Astrocyte of the hippocampus (primary cell): ENCODE measurements at places on chromosomes 2 and 18.
A peak's percentile ranks its signal among the peaks of the same experiment; 100 is the strongest.

DNA sequence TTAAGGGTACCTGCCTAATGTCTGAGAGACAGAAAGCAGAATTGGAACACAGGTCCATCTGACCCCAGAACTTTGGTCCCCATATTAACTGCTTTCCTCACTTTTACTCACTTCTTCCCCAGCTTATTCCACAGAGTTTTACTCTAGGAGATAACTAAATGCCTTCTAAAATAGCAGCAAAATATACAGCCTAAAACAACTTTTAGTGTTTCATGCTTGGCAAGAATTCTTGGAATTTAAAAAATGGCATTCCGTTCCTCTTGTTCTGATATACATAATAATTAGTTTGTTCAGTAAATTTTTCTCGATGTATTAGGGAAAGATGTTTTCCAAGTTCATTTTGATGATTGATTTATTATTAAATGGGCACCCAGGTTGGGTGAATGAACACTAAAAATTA is 151.9 kb downstream of the FHOD3 start:
- DNase-seq, result peak; percentile 40

- DNase-seq, result no peak
Measured at GRCh38 chr2:159963700-159964099, 98.7 kb downstream of the PLA2R1 start.

DNA sequence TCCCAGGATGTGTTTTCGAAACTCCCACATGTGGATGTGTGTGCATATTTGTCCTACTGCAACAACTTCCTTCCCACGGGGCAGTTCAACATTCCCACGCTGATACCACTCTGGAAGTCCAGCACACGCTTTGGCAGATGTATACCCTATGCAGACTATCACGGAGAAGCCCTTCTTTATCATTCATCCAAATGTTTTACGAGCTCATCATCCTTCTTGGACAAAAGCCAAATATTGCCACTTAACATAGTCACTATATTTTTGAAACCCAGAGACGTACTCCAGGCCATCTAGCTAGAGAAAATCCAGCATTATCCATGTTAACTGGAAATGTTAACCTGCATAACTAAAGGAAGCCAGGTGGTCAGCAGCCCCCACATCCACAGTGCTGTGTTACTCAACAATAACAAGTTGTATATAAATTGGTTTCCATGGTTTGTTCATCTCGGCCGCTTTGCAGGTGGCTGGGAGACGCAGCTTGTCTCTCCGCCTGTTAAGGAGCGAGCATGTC is 131.5 kb downstream of the ZNF532 start:
- peak; percentile 47 for DNase-seq

GRCh38 chr18:37525262-37525585 is 40.4 kb downstream of the CELF4 start:
- DNase-seq, result no peak

DNA sequence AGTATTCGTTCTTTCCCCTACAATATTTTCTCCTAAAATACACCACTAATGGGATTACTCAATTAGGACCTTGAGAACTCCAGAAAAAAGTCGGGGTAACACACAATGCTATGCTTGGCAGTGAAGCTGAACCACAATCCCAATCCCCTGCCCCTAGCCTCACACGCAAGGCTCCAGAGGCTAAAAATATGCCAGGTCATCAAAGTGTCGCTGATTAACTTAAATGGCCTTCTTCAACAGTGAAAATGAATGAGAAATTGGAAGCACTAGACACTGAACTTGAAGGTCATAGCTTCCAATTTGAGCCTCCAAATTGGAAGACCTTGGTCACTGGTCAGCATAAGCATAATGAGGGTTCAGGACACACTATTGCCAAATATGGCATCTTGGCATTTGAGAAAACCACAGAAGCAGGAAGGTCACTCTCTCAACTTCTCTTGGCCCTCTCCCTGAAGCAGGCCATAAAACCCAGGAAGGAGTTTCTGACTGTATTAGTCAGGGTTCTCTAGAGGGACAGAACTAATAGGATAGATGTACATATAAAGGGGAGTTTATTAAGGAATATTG is 86.0 kb upstream of the SATB2 start:
- no peak for DNase-seq

DNA sequence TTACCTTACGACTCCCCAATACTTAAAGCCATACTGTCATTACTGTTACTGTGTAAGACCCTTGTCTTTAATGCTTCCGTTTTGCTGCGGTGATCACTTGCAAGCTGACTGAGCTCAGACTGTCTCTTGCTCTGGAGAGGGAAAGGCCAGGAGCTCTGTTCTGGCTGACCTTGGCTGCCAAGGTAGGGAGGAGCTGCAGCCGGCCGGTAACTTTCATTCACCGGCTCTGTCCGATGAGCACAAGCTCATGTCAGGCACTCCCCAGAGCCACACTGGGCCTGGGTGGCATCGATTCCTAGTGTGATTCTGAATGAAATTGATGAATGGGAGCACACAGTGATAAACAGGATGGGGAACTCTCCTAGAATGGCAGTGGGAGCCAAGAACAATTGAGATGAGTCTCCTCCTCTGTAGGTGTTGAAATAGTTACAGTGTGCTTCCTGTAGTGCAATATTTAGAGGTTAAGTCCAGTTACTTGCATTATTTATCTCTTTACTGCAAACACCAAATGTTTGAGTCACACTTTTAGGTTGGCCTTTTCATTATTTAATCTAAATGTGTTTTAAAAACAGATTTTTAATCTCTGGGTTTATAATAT is 100.9 kb downstream of the ATP9B start:
- no peak for DNase-seq

GRCh38 chr2:88074854-88075292 is 7.2 kb downstream of the SMYD1 start:
- peak; percentile 76 for DNase-seq

DNA sequence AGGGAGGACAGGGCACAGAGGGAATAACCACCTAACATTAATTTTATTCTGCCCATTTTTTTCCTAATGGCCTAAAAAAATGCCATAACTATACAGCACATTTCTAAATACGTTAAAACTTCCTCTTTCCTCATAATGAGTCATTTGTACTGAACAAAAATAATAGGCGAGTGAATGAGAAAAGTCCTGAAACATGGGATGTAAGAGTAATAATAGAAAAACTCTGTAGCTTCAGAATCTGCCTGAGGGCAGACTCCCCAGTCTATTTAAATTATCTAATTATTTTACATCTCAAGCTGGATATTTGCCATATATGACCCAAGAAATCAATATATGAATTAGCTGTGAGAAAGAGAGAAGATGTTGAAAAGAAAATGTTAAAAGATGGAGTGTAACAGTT is 285.1 kb downstream of the TMX3 start:
- no peak for DNase-seq

GRCh38 chr2:132824716-132825115 is 154.7 kb upstream of the LYPD1 start:
- peak; percentile 20 for DNase-seq

DNA sequence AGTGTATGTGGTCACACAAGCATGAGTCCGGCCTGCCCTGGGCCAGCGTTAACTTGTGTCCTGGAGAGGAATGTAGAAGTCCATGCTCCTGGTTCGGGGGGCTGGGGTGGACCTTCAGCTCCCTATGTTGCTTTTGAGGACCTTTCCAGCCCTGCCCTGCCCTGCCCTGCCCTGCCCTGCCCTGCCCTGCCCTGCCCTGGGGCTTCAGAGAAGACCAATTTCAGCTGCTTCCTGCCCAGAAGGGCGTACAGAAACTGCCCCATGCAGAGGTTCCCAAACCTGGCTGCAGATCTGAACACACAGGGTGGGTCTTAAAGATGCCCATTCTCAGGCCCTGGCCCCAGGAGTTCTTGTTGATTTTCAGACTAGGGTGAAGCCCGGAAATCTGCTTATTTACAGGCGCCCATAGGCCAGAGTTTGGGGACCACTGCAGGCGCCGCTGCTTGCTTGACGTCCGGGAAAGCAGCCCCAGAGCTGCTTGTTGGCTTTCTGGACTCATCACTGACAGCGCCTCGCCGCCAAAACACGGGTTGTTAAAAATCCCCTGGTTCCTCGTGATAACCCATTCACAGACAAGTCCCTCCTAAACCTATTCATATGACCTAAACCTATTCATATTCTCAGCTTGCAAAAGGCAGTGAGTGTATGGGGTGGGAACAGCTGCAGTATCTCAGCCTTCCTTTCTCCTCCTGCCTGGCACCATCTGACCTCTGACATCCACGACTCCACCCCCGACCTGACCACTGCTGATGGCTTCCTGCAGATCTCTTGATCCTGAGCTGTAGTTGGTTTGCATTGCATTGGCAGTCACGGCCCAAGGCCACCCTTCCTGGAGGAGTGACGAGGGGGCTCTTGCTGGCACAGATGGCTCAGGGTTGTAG is 198.3 kb downstream of the GLI2 start:
- DNase-seq, result no peak

DNA sequence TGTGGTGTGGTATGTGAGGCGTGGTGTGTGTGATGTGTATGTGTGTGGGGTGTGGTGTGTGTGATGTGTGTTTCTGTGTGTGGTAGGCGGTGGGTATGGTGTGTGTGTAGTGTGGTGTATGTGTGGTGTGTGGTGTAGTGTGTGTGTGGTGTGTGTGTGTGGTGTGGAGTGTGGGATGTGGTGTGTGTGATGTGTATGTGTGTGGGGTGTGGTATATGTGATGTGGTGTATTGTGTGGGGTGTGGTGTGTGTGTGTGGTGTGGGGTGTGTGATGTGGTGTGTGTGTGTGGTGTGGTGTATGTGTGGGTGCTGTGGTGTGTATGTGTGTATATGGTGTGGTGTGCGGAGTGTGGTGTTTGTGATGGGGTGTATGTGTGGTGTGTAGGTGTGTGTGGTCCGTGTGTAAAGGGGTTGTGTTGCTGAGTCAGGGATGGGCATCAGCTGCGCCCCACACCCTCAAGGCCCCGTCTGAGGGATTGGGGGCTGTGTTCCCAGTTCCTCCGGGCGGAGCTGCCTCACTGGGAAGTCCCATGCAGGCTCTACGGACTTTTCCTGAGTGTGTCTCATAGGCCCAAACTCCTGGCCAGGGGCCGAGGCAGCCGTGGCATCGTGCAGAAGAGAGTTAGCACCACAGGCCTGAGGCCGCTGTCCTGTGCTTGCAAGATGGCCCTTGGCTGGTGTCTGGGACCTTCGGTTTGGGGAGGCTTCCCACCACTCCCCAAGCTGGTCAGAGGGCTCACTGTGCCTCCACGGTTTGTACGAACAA is 18.2 kb upstream of the ARL4C start:
- DNase-seq, result no peak

GRCh38 chr18:61980355-61980754 is 87.5 kb upstream of the RNF152 start:
- DNase-seq, result no peak

- no peak for DNase-seq
Measured at GRCh38 chr2:128573116-128573515, 254.4 kb upstream of the HS6ST1 start.

DNA sequence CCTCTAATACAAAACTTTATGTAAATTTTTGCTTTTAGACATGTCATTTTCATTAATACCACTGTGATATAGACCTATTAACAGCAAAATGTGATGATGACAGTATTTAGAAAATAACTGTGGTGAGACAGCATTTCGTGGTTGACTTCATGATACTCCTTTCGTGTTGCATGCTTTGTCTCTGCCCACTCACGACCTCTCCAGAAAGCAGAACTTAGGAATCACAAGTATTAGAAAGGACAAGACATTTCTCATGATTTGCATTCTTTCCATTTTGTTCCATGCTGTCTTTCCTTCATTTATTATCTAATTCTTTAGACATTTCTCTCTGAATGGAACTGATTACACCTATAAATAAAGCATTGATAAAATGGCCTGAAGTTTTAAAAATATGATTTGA is 85.2 kb upstream of the POU3F3 start:
- peak; percentile 75 for DNase-seq

DNA sequence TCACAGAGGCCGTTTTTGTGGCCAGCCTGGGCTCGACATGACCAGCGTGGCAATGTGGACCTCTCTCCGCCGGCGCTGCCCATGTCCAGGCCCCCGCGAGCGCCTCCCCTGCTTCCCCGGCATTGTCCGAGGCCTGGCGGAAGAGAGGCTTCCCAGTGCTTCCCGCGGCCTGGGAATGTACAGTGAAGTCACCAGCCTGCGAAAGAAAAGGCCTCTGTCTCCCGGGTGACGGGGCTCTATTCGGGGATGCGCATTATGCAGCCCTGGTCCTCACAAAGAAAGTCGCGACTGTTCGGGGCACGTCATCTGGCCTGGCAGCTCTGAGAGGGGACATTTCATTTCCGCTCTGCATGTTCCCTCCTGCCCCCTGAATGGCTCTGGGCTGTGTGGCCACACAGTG is 109.2 kb upstream of the AGAP1 start:
- DNase-seq, result peak; percentile 30

DNA sequence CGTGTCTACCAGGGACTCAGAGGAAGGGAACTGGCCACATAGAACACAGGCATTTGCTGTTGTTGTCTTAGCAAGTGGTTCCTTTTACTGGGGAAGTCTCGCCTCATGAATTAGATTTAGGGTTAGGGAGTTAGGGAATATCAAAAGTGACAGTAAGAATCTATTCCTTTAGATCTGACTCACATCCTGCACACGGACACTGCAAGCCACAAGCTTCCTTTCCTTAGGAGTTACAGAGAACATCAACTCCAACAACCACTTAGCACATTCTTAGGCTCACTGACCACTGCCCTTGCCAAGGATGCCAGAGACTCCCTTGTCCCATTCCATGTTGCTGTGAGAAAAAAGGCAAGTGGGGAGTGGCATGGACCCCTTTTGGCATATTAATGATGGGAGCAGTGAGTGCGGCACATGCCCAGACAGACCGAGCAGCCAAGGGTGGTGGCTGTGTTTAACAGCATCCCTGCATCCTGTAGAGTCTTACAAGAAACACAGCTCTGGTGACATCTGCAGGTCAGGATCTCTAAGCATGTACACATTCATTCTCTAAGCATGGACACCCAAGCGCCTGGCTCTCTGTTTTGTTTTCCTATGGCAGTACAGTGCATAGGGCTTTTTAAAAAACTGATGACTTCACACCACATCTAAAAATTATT is 745.6 kb upstream of the RAB6C start:
- DNase-seq, result peak; percentile 50

DNA sequence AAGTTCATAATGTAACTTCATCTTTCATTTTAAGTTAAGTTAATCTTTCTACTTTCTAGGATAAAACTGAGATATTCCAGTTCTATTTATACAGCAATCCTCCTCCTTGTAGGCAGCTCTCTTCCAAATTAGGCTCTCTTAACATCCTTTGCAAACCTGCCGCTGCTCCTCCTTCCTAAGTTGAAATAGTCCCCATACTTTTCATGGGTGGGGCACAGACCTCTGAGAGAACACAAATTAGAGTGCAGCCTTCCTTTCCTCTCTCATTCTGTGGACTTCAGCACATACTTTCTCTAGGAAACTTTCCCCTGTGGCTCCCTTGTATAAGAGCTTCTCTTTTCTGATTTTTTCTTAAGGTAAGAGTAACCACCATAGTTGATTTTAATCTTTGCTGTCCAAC is 28.3 kb downstream of the TWSG1 start:
- peak; percentile 38 for DNase-seq

DNA sequence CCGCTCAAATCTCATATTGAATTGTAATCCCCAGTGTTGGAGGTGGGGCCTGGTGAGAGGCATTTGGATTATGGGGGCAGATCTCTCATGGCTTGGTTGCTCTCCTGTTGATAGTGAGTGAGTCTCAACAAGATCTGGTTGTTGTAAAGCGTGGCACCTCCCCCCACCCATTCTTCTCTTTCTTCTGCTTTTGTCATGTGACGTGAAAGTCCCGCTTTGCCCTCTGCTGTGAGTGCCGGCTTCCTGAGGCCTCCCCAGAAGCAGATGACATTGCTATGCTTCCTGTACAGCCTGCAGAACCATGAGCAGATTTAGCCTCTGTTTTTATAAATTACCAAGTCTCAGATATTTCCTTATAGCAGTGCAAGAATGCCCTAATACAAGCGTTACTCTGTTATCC is 673.8 kb downstream of the ADCYAP1 start:
- DNase-seq, result no peak
